ENCODE measurements at places on chromosomes 2 and 18.

DNA sequence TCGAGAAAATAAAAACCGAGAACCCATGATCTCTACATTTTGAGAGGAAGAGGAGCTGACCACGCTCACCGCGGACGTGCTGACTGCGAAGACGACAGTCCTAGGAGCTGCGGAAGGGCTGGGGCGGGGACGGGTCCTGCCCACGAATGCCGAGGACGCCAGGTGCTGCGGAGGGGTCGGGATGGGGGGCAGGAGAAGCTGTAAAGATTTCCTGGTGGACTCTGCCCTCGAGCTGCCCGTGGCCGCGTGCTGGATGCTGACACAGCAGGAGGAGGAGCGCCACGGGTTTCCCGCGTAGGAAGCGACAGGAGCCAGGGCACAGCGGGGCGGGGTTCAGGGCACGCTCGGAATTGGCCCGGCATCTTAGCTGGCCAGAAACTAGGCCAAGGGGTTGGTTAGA, 22.2 kb downstream of the ZSCAN30 start:
- no peak for DNase-seq

DNA sequence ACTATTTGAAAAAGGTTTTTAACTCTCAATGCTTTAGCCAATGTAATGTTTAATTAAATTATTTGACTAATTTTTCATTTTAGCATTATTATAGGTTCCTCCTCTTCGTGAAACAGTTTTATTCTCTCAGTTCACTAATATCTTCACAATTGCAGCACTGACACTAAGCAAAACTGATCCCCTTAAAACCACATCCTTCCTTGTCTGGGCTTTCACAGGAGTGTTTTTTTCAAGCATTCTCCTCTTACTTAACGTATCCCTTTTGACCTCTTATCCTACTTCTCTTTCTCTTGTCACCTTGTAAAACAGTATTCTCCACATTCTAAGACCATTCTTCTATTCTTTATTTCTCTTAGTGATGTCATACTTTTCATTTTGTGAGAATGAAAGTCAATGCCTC, 112.8 kb downstream of the DSC3 start:
- DNase-seq: no peak

- DNase-seq: no peak
Measured at GRCh38 chr2:153461453-153461852, 17.1 kb downstream of the RPRM start.

DNA sequence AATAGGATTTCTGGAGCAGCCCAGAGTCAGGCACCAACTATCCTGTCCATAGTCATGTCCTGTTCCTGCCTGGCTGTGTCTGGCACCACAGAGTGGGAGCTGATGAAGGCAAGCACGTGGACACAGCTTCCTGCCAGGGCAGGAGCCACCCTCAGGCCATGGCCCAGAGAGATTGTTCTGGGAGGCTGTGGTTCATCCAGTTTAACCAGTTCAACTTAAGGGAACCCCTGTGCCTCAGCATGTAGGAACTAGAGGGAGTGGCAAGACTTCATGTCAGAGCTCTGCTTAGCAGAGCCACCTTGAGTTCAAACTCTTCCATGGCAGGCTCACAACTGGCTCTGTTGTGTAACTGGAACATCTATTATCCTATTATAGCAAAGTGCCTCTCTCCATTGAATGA, 73.2 kb upstream of the NCKAP5 start:
- peak; percentile 87 for DNase-seq

DNA sequence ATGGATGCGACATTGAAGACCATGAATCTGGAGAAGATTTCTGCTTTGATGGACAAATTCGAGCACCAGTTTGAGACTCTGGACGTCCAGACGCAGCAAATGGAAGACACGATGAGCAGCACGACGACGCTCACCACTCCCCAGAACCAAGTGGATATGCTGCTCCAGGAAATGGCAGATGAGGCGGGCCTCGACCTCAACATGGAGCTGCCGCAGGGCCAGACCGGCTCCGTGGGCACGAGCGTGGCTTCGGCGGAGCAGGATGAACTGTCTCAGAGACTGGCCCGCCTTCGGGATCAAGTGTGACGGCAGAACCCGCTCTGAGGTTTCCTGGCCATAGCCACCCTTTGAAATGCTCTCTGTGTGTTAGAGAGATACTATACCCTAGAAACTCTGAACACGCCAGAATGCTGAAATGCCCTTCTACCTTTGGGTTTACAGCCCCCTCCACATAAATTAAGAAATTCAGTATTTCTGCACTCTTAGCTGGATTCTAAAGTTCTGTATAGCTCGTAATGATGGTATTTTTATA, 659 bp downstream of the CHMP1B start:
- DNase-seq: peak; percentile 54

All from trophoblast cell (in vitro differentiated cells and primary cell).